ENCODE measurements at places on chromosomes 11 and 22.
A peak's percentile ranks its signal among the peaks of the same experiment; 100 is the strongest.

DNA sequence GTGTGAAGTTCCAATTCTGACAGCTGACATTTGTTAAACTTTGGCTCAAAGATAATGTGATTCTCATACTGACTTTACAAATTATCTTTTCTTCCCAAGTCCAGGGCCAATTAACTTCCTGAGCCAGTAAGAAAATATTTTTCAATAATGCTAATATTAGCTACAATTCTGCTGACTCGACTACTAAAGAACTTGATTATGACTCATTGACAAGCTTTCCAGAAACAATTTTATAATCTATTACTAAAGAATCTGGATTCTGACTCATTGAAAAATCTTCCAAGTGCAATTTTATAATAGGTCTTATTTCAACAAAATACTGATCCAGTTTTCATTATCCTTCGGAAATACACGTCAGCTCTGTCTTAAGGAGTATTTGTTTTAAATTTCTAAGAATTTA is 12.9 kb upstream of the XKR3 start:
- DNase-seq: no peak

DNA sequence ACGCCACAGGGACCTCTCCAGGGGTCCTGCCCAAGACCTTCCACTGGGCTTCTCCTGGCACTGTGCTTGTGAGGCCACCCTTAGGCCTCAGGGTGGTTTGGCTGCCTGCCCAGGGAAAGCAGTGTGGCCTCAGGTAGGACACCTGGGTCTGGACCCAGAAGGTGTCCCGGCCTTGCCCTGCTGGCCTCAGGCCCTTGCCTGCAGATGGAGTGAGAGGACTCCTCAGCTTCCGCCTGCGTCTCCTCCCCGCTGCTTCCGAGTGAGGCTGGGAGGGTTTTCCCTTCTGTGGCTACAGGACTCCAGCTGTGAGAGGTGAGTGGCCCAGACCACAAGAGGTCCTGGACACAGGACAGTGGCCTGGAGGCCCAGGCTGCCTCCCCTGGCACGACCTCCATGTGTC is 60.4 kb downstream of the WNT7B start:
- DNase-seq: no peak

DNA sequence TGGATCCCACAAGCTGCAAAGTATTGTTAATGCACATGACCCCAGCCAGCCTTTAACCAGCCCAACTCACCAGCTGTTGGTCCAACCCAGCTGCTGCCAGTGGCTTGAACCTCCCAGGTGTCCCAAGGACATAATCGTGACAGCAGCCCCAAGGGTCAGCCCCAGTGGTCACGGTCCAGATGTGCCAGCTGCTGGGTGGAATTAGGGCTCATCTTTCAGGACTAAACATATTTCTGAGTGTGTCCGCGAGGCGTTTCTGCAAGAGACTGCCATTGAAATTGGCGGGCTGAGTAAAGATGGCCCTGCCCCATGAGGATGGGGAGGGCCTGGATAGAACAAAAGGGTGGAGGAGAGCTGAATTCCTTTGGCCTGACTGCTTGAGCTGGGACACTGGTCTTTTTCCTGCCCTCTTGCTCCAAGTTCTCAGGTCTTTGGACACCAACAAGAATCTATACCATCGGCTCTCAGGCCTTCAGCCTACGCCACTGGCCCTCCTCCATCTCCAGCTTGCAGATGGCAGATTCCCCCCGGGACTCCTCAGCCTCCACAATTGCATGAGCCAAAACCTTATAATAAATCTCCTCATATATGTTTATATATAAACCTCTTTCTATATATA is 240.2 kb downstream of the MN1 start:
- no peak for DNase-seq

DNA sequence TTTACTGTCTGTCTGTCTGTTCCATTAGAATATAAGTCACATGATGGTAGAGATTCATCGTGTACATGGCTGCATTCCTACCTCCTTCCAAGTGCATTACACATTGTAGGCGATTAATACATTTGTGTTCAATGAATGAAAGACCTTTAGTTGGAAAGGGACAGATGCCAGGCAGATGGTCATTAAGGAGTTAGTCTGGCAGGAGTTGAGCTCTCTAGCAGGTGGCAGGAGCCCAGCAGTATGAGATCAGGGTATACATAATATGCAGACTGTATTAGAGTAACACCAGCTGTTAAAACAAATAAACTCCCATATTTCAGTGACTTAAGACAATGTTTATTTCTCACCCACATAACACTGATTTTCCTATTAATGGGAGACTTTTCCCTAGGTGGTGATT is 147.7 kb upstream of the LARGE1 start:
- no peak for DNase-seq

GRCh38 chr11:72578051-72578450 is 96.2 kb downstream of the PDE2A start:
- DNase-seq: no peak

DNA sequence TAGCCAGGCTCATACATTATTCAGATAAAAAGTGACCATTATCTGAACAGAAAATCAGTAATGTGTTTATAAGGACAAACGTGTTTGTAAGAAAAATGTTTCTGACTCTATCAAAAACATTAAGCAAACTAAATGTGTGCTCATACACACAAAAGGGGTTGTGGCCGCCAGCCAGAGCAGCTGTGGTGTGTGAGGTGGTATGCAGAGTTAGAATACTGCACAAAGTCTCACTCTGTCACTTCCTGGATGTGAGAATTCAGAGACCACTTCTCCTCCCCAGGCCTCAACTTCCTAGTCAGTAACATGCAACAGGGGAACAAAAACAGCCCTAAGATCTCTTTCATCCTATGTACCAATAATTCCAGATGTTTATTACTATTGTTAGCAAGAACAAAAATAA is 9.4 kb downstream of the OR5B21 start:
- peak; percentile 6 for DNase-seq

GRCh38 chr11:60363542-60364470 is 14.5 kb upstream of the MS4A7 start:
- peak; percentile 50 for DNase-seq

DNA sequence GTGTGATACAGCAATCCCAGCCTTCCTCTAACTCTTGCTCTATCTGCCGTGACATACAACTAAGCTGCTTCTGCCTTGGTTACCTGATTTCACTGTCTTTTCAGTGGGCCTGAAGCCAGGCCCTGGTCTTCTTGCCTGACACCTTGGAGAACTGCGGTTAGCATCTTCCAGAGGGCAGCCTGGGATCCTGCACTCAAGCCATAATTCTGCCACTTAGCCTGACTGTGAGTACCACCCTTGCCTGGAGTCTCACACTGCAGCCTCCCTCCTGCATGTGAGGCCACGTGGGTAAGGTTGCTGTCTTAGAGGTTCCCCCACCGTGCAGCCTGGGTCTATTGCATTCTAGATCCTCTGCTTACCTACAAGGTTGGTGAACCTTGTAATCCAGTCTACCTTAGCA is 35.8 kb downstream of the USP35 start:
- DNase-seq: no peak

DNA sequence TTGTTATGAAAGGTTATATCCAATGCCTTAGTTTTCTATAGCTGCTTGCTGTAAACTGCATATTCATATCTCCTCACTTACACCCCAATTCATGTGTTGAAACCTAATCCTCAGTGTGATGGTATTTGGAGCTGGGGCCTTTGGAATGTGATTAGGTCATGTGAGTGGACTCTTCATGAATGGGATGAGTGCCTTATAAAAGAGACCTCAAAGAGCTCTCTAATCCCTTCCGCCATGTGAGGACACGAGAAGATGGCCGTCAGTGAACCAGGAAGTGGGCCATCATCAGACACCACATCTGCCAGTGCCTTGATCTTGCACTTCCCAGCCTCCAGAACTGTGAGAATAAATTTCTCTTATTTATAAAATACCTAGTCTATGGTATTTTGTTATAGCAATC is 79.3 kb downstream of the CYP2R1 start:
- DNase-seq: no peak

GRCh38 chr11:6667733-6668374 is 12.2 kb upstream of the DCHS1 start:
- no peak for DNase-seq

DNA sequence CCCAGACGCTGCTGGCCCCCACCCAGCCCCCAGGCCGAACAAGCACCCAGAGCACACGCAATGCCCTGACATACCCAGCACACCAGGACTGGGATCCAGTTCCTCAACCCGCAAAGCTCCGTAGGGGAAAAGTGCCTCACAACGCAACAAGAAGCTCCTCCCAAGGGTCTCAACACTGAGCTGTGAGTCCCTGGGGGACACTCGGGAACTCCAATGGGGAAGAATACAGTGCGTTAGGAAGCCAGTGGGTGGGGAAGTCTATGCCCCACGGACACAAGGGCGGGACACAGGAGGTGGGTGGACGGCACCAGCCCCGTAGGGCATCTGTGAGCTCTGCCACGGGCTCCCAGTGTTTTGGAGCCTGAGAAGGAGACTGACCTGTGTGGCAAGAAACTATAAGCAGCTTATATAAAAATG is 1.6 kb downstream of the DEAF1 start:
- no peak for DNase-seq

DNA sequence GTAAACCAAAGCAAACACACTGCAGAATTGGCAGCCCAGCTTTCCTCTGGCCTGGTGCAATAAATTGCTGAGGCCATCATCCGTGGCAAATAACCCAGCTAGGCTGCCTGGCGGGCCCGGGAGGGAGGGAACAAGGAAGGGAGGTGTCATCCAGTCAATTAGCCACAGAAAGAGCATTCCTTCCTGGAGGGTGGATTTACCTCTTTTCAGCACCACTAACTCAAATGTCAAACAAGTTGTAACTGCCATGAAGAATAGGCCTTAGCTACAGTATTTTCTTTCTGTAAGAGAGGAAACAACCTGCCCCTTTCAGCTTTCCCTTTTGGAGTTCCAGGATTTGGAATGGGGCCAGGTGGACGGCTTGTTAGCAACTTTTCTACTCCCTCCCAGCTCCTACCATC is 163.8 kb upstream of the BDNF start:
- no peak for DNase-seq

DNA sequence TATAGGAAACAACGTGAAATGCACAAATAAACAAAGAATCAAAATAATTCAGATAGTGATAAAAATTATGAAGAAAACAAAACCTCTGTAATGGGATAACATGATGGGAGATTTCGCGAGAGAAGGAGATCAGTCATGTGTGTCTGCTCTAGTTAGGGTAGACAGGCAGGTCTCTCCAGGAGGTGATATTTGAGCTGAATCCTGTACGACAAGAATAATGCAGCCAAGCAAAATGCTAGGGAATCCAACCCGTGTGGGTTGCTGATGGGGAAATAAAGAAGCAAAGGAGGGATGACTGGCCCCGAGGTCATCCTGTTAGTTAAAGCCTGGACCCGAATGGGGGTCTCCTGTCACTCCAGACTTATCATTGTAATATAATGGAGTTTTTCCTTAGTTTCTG is 16.0 kb downstream of the MAML2 start:
- no peak for DNase-seq

- no peak for DNase-seq
Observed at GRCh38 chr11:41283191-41283930, 176.1 kb downstream of the LRRC4C start.

DNA sequence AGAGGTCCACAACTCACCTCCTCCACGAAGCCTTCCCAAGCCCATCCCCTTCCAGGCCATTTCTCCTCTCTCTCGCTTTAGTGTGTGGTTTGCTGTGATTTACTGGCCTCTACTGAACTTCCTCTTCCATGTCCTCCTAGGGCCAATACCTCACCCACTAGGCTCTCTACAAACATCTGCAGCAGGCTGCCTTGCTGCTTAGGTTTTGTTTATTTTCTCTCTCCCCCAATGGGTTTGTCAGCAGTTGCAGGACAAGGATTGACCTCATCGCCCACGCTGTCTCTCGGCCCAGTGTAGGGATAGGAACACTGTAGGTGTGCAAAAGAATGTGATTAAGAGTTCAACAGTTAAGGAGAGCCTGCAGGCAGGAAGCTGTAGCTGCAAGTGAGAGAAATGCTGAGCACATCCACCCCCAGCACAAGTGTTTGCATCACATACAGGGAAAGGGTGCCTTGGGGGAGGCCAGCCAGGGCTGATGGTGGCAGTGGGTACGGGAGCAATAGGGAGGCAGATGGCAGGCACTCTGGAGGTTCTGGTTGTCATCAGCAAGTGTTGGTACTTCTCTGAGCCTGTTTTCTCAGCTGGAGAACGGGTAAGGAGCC is 1.4 kb downstream of the PC start:
- peak; percentile 22 for DNase-seq

DNA sequence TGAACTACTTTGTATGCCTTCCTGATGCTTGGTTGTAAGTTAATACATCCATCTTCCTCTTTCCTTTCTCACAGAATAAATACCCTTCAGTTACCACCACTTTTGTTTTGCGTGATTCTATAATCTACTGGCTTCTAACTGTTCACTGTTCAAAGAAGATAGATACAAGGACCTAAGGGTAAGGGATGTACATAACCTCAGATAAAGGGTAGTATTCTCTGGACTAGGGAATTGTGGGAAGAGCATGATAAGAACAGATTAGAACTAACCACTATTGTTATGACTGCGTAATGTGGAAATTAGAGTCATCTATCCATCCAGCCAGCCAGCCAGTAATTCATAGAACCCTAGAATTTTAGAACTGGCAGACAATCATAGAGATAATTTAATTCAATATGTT is 36.4 kb downstream of the MAP6 start:
- no peak for DNase-seq

All from T-cell (primary cell).